ENCODE measurements at places on chromosomes 12 and 14.

GRCh38 chr14:77316872-77317301, 3.8 kb downstream of the POMT2 start:
- DNase-seq, result no peak

DNA sequence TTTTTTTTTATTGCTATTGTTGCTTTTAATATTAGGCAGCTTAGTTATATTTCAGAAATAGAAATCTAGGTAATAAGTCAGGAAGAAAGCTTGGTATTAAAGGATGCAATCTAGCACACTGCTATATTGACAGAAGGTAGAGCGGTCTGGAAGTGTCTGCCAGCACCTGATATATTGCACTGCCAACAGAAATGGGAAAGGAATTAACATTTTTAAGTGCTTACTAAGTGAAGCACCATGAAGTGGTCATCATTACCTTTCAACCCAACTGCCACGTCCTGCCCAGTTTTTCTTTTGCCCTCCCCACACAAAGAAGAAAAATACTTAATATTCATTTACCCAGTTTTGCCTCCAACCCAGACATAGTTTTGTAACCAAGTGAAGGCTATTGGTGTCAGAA, 163.5 kb downstream of the KITLG start:
- no peak for DNase-seq

GRCh38 chr12:53052419-53053217, 2.8 kb downstream of the TNS2 start:
- DNase-seq, result peak; percentile 94

- no peak for DNase-seq
Measured at GRCh38 chr12:100741084-100741711, 53.4 kb upstream of the ANO4 start.

DNA sequence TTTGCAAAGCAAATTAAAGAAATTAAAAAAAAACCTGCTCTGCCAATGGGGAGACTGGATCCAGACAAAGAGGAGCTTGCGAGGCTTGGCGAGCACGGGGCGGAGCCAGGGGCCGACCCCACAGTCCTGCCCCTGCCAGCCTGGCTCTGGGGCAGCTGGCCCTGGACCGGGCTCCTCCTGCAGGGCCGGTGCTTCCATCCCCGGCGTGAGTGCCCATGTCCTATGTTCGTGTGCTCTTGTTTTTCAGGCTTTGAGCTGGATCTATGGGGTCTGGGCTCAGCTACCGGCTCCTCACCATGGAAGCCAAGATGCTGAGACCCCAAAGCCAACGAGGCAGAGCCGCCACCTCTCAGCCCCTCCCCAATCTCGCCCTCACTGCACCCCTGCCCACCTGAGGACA, 176.8 kb downstream of the KIF26A start:
- DNase-seq, result peak; percentile 26

- DNase-seq, result no peak
Measured at GRCh38 chr14:75254381-75254822, 24.2 kb upstream of the FOS start.

DNA sequence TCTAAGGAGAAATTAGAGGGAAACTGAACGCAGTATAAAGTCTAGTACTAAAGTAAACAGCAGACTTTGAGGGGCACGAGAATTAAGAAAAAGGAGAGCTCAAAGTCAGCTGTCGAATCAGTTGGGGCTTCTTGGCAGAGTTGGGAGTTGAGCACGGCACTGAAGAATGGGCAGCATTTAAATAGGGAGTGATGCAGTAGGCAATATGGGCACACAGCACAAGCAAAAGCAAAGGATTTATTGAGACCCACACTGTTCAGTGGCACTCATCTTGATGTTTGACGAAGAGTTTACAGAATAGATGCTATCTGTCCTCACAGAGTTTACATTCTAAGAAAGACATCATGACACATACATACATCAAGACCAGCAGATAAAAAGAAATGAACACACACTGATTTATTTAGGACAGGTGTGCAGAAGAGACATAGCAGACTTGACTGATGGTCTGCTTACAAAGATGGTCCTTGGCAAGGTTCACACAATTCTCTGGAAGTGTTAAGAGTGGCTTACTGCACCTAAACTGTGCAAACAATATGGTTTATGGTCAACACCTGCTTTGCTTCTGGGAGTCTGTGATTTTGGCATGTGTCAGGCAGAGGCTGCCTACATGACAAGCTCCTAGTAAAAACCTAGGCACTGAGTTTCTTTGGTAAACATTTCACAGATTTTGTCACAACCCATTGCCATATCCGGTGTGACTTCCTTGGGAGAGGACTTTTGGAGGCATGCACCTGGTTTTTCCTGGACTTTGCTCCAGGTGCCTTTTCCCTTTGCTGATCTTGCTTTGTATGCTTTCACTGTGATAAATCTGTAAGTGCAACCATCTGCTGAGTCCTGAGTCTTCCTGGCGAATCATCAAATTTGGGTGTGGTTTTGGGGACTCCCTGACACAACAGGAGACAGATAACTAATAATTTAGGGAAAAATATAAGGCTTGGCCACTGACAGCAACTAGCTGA, 26.3 kb downstream of the ALKBH1 start:
- DNase-seq, result no peak

DNA sequence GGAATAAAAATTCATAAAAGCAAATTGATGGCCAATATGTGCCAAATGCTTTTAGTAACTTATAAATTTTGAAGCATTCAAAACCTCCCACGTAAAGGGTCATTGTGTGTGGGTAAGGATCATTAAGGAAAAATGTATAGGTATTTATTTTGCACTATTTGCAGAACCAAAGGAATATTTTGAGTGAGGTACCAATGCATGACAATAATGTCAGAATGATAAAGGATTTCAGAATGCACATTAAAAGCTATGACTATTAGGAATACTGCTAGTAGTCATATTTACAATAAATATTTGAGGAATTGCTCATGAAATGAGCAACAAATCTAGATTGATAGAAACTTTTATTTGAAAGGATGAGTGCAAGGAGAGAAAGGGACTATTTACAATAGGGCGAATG, 932.8 kb downstream of the SLC6A15 start:
- no peak for DNase-seq

GRCh38 chr12:22101749-22102243, 55.8 kb downstream of the CMAS start:
- no peak for DNase-seq

GRCh38 chr14:105409364-105409763, 10.3 kb upstream of the MTA1 start:
- no peak for DNase-seq

DNA sequence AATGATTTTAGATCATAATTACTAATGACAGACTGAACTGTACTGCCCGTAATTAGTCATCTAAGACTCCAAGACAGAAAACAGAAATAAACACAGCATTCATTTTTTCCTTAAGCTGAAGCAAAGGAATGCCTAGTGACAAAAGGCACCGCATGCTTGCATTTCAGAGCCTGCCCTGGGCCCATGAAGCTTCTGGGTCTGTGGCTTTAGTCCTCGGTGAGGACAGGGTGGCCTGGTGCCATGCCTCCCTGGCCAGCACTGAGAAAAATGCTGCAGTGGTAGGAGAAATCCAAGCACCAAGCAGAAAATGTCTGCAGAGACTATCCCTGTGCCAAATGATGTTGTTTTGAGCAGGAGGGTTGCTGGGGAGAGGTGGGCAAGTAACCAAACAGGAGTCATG, 171.6 kb downstream of the CALM1 start:
- no peak for DNase-seq

- no peak for DNase-seq
Measured at GRCh38 chr12:132492522-132492921, 2.6 kb downstream of the FBRSL1 start.

DNA sequence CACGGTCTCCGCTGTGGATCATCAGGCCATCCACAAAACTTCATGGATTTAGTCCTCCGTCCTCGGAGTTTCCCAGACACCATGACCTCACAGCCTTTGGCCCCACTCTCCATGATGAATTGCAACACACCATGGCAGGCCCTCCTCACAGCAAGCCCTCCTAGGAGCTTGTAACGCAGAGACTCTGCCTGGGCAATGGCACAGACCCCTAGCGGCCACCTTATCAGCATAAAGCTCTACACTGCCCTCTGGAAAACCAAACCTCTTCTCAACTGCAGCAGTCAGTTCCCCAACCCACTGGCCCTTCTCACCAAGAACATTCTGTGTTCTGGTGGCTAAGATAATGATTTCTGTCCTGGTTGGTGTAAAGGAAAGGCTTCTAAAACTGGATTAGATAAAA, 238.4 kb upstream of the USP15 start:
- DNase-seq, result no peak
